ENCODE measurements at places on chromosomes 4 and X. TPM values are rescaled to one million over a fixed set of nuclear protein-coding genes. Genes with fewer than 3 reads are reported as not detected.

Gene CXCL9
- not detected for total RNA-seq

Gene S100P
- 0.43 TPM for total RNA-seq

Gene P2RY4
- not detected for total RNA-seq

Gene MTCP1
- total RNA-seq: 6.3 TPM

Gene TRAM1L1
- total RNA-seq: 2.6 TPM

- no peaks in the 10 kb centered on the region for H3K4me1 ChIP-seq
- H3K27me3 ChIP-seq: no peaks in the 10 kb centered on the region
- H3K4me3 ChIP-seq: no peak overlapping the region
- no peak overlapping the region for H3K27ac ChIP-seq
Observed at GRCh38 chrX:1450361-1451161, 2.1 kb downstream of the ASMTL start.

DNA sequence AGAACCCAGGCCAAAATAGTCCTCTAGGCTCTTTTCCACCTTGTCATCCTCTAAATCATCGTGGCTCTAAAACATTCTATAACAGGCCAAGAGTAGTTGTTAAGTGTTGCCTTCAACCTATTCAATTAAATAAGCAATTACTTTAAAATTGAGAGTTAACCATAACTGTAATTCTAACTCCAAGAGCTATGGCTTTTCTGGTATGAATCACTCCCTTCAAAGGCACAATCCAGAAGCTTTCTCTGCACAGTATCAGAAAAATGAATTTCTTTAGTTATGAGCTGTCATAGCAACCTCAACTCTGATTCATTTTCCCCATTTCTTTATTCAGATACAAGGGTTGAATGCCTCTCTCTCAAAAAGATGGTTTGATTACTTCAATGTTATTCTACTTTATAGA is 21.7 kb downstream of the INPP4B start:
- H3K36me3 ChIP-seq: no peaks in the 10 kb centered on the region
- peaks cover 5% of the 10 kb centered on the region for H3K4me1 ChIP-seq
- no peak overlapping the region for H3K4me3 ChIP-seq
- H3K27ac ChIP-seq: no peak overlapping the region
- no peak for DNase-seq
- no peaks in the 10 kb centered on the region for H3K27me3 ChIP-seq

DNA sequence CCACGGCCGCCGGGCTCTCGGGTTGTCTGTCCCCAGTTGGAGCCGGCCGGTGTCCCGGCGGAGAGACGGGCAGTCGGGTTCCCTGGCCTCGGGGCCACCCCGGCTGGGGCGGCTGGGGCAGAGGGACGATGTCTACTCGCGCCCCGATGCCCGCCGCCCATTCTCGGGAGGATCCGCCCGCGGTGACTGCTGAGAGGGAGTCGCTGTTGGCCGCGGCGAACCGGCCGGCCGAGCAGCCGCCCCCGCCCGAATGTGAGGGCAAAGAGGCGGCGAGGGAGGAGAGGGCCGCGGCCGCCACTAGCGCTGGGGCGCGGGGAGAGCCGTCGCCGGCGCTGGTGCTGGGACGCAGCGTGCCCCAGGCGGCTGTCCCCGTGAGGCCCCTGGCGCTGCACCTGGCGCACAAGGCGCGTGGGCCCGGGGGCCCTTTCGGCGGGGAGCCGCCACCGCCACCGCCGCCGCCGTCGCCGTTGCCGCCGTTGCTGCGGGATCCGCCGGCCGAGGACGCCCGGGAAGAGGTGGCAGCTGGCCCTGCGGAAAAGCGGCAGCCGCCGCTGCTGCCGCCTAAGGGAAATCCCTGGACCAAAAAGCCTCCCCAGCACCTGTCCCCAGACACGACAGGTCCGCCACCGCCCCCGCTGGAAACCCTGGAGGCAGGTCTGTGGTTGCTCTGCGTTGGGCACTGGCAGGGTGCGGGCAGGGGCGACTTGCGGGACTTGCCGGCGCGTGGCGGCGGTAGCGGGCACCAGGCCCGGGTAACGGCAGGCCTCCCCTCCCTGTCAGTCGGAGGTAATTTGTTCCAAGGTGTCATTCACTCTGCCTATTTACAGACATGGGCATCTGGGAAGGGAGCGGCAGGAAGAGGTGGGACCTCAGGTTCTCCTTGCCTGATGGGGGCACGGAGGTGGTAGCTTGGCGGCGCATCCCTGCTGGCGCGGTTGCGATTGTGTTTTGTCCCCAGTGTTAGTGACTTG is 739 bp downstream of the LARP1B start:
- H3K4me1 ChIP-seq: peaks cover 22% of the 10 kb centered on the region
- no peak overlapping the region for H3K27ac ChIP-seq
- H3K36me3 ChIP-seq: no peaks in the 10 kb centered on the region
- H3K27me3 ChIP-seq: no peaks in the 10 kb centered on the region
- peak overlapping the region; percentile 92 for H3K4me3 ChIP-seq

DNA sequence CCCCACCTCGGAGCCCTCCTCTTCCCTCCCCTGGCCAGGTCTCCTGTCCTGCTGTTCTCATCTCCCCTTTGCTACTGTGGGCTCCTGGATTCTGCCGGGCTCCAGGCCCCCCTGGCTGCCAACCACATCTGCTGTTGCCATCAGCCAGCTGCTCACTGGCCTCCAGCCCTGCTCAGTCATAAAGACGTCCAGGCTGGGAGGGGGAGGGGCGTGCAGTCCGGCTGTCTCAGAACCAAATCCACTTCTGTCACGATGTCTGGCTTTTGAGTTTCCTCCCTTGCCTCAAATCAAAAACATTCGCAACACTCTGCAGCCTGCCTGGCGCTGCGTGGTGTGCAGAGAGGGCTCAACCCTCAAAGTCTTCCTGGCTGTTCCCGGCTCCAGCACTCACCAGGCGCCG is 7.1 kb downstream of the RASL11B start:
- H3K4me1 ChIP-seq: peaks cover 40% of the 10 kb centered on the region
- no peaks in the 10 kb centered on the region for H3K27me3 ChIP-seq
- H3K36me3 ChIP-seq: peaks cover 28% of the 10 kb centered on the region
- no peak for DNase-seq
- H3K4me3 ChIP-seq: no peak overlapping the region

DNA sequence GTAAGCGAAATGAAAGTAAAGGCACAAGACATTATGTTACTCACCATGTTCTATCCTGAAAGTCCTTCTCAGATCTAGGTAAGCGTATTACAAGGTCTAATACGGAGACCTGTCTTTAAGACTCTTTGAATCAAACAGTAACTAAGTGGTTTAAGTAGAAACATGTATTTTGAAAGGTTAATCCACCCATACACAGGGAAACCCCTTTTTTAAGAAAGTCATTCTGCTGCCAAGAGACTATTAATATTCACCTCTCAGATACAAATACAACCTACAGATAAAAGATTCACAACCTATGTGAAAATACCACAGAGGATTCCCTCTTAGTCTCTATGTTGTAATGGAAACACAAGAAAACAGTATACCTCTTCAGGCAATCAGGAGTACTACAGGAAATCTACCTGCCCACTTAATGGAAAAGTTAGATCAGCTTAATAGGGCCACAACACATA is 63.2 kb upstream of the TNIP3 start:
- DNase-seq: peak; percentile 36
- H3K36me3 ChIP-seq: no peaks in the 10 kb centered on the region
- no peaks in the 10 kb centered on the region for H3K4me1 ChIP-seq
- H3K27me3 ChIP-seq: no peaks in the 10 kb centered on the region
- no peak overlapping the region for H3K27ac ChIP-seq

DNA sequence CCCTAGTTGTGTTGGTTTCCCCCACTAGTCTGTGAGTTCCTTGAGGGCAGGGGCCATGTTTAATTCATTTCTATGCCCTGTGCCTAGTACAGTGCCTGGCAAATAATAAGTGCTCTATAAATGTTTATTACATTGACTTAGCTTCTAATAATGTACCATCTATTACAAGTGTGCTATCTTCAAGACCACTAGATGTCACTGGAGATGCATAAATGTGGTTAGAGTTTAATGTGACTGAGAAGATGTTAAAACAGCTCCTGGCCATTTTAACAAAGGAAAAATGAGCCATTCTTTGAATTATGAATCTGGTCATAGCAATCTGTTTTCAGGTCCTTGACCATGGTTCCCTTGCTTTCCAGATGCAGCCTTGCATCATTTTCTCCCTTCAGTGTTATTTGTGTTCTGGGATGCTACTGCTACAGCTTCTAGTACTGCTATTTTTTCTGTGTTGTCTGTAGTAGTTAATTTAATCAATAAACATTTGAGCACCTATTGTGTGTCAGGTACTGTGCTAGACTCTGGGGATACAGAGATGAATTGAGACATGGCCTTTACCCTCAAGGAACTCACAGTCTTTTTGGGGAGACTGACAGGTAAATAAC is 43.2 kb downstream of the SLC9A6 start:
- no peaks in the 10 kb centered on the region for H3K27me3 ChIP-seq
- H3K36me3 ChIP-seq: no peaks in the 10 kb centered on the region
- no peak overlapping the region for H3K27ac ChIP-seq
- no peak overlapping the region for H3K4me3 ChIP-seq

DNA sequence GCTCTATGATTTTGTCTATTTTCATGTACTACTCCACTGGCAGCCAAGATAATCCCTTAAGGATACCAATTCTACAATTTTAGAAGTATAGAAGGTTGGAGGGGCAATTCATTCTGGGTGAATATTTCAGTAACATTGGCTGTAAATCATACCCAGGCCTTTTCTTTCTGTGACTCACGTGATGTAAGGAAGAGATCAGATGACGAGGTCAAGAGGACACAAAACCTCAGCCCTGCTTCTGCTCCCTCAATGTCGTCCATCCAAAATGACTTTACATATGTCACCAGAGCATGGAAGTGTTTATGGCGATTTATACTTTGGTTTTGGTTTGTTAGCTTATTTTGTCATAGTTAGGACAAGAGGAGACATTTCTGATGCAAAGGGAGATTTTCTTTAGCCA is 70.7 kb upstream of the SLC4A4 start:
- DNase-seq: no peak
- no peak overlapping the region for H3K27ac ChIP-seq
- H3K27me3 ChIP-seq: no peaks in the 10 kb centered on the region

- H3K36me3 ChIP-seq: no peaks in the 10 kb centered on the region
- peak; percentile 69 for DNase-seq
- no peak overlapping the region for H3K4me3 ChIP-seq
- no peaks in the 10 kb centered on the region for H3K4me1 ChIP-seq
Observed at GRCh38 chrX:153539171-153539978, 21.9 kb downstream of the ATP2B3 start.

DNA sequence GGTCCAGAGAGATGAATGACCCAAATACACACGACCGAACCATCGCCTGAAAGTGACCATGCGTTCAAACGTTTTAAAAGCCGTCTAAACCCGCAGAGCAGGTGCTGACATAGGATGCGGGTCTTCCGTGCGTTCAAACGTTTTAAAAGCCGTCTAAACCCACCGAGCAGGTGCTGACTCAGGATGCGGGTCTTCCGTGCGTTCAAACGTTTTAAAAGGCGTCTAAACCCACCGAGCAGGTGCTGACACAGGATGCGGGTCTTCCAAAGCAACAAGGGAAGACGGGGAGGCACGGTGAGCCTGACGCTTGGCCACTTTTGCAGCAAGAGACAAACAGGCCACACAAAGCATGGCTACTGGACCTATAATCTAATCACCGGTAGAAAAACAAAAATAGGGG is 47.2 kb downstream of the GAK start:
- no peaks in the 10 kb centered on the region for H3K4me1 ChIP-seq
- no peaks in the 10 kb centered on the region for H3K27me3 ChIP-seq
- H3K36me3 ChIP-seq: no peaks in the 10 kb centered on the region
- no peak overlapping the region for H3K27ac ChIP-seq
- no peak for DNase-seq

DNA sequence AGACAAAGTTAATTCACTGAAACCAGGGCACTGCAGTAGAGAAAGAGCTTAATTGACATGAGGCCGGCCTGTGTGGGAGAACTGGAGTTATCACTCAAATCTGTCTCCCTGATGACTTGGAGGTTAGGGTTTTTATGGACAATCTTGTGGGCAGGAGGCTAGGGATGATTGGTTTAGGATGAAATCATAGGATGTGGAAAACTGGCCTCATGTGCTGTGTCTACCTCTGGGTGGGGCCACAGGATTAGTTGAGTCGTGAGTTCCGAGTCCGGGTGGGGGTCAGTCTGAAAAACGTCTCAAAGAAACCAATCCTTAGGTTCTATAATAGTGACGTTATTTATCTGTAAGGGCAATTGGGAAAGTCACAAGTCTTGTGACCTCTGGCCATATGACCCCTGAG is 68.1 kb downstream of the UCHL1 start:
- H3K27me3 ChIP-seq: no peaks in the 10 kb centered on the region
- H3K27ac ChIP-seq: no peak overlapping the region
- H3K4me3 ChIP-seq: no peak overlapping the region
- no peak for DNase-seq

GRCh38 chrX:12972243-12972642 is 2.7 kb upstream of the TMSB4X start:
- H3K27me3 ChIP-seq: no peaks in the 10 kb centered on the region
- no peak for DNase-seq
- H3K4me3 ChIP-seq: no peak overlapping the region

GRCh38 chr4:53961351-53961750 is 103.1 kb downstream of the CHIC2 start:
- H3K36me3 ChIP-seq: no peaks in the 10 kb centered on the region
- H3K27ac ChIP-seq: no peak overlapping the region
- H3K27me3 ChIP-seq: no peaks in the 10 kb centered on the region
- H3K4me1 ChIP-seq: peaks cover 14% of the 10 kb centered on the region
- no peak overlapping the region for H3K4me3 ChIP-seq

DNA sequence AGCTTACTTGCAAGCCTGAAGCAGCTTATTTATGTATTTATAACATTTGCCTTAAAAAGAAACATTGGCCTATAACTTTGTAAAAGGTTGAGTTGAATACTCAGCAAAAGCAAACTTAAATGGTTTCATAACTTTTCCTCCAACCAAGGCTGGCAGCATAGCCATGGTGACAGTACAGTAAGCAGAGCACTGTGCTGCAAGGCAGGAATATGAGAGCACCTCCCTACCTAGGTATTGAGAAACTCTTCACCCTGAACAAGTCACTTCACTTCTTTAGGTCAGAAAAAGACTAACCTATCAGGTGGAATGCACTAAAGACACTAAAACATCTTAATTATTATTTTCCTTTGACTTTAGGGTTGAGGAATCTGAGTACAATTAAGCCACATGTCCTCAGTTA is 63.9 kb upstream of the GYPA start:
- H3K4me1 ChIP-seq: no peaks in the 10 kb centered on the region
- DNase-seq: no peak
- H3K36me3 ChIP-seq: no peaks in the 10 kb centered on the region
- H3K27me3 ChIP-seq: no peaks in the 10 kb centered on the region

GRCh38 chr4:42390622-42391354 is 6.5 kb upstream of the SHISA3 start:
- no peak overlapping the region for H3K4me3 ChIP-seq
- no peak for DNase-seq
- H3K4me1 ChIP-seq: peaks cover 15% of the 10 kb centered on the region
- H3K27ac ChIP-seq: no peak overlapping the region

- H3K4me1 ChIP-seq: peaks cover 4% of the 10 kb centered on the region
- H3K4me3 ChIP-seq: no peak overlapping the region
- H3K27ac ChIP-seq: peak overlapping the region; percentile 85
- no peaks in the 10 kb centered on the region for H3K36me3 ChIP-seq
- no peaks in the 10 kb centered on the region for H3K27me3 ChIP-seq
Observed at GRCh38 chrX:48472851-48473703, 2.9 kb upstream of the FTSJ1 start.

DNA sequence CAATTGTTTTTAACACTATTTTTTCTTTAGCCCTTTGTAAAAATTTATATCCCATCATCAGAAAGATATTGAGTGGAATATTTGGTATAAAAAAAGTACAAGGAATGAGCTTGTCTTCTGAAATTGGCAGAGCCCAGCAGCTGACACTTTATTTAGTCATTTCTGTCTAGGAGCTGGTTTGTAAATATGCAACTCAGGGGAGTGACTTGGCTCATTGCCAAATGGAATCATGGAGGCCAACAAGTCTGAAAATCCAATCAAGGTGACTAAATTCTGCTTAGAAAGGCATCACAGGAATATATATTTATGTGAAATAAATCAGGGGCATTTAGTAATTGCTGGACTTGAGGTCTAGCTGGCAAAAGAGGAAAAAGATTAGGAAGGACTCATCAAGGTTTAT is 74.4 kb downstream of the OTC start:
- H3K36me3 ChIP-seq: no peaks in the 10 kb centered on the region
- H3K4me1 ChIP-seq: no peaks in the 10 kb centered on the region
- H3K4me3 ChIP-seq: no peak overlapping the region
- no peak overlapping the region for H3K27ac ChIP-seq

All from GM23338 (cell line).